ENCODE measurements at places on chromosomes 4 and X.

DNA sequence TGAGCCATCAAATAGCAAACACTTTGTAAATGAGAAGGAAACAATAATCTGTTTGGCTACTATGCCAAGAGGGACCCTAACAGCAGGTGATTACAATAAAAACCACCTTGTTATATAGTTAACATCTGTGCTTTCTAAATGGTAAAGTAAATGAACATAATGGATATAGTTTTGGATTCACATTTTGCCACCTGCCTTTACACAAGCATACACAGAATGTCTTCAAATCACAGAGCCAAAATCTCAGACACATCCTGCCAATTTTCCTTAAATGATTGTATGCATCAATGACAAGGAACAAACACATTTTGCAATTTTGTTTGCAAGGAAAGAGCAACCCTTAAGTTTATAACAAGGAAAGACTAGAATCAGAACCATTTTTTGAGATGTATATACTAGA lies 334.2 kb downstream of the FSTL5 start:
- DNase-seq: no peak

DNA sequence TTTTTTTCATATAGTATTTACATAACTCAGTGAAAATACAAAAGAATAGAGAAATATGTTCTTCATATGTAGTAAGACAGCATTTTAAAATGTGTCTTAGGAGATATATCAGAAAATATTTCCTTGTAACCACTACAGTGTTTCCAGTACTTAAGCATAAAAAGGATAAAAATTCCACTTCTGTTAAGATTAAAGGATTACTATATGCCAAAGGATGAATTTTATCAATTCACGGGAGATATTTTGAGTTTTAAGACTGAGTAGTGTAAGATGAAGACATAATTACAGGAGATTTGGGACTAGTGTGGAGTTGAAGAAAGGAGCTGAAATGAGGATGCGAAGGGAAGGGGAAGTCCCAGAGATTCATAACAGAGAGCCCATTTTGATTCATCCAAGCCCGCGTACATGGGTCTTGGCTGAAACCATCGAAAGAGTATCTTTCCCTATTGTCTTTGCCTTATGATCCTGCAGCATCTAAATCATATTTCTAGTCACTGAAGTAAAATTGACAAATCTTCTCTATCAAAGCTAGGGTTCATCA lies 58.7 kb downstream of the MAD2L1 start:
- DNase-seq: no peak

GRCh38 chr4:145132511-145133098 lies 34.5 kb downstream of the ABCE1 start:
- DNase-seq: peak; percentile 9

DNA sequence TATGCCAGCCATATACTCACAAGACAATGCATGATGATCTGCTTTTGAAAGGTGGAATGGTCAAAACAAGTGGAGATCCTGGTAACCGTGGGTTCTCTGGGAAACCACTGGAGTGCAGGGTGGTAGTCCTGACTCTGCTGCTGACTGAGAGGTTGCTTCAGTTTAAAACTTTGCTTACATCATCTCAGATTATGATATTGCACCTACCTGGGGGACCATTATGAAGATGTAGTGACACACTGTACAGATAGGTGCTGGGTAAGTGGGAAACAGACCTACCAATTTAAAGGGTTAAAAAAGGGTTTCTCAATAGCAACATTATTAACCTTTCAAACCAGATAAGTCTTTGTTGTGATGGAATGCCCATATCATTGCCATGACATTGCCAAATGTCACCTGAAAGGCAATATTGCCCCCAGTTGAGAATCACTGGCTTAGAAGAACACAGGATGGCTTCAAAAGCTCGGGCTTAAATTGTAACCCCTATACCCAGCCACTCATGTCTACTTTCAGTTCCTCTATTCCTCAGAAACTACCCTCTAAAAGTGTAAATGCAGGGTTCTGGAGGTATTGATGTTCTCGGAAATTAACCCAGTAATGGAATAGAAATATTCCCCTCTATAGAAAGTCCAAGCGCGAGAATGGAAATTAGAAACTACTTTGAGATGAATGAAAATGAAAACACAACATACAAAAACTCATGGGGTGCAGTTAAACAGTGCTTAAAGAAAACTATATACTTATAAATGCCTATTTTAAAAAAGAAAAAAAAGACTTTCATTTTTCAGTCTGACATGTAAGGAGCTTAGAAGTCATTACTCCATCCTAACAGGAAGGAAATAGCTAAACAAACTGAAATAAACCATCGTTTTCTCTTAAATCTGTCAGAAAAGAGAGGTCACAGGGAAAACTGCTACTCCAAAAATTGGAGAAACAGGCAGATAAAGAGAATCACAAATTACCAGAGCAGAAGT lies 65.8 kb downstream of the ARHGEF6 start:
- no peak for DNase-seq

- no peak for DNase-seq
Measured at GRCh38 chrX:8245411-8245810, 74.3 kb upstream of the VCX2 start.

GRCh38 chr4:111792632-111793031 lies 352.6 kb upstream of the FAM241A start:
- no peak for DNase-seq

DNA sequence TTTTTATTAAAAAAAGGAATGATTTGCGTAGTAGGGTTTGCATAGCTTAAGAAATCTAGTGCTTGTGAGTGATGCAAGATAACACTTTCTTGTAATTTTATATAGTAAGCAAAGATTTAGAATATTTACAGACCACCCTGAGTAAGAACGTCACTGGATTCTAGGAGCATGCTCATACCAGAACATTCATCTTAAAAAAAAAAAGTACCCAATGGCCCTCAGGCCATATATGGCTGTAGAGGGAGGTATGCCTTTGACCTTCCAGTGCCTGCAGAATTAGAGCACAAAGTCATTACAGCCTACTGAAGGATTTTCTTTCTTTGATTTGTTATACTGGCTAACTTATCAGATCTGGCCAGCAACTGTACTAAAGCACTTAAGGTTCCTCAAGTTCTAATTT lies 236.3 kb upstream of the GYPA start:
- DNase-seq: no peak

- DNase-seq: no peak
Measured at GRCh38 chr4:111230265-111230664, 607.4 kb upstream of the PITX2 start.

GRCh38 chrX:47146121-47146935 lies 1.3 kb downstream of the RBM10 start:
- no peak for DNase-seq

DNA sequence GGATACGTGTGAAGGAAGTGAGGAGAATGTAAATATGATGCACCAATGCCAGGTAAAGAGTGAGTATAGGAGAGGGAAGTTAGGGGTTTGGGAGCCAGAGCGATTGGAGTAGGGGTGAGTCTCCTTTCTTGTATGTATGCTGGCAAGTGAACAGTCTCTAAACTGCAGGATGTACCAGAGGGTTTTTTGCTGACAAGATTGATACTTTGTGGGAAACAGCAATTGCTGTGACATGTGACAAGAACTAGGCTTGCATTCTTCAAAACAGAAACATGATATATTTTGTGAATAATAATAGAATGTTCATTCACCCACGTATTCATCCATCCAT lies 706 bp downstream of the CHIC1 start:
- DNase-seq: no peak

- DNase-seq: no peak
Measured at GRCh38 chr4:111632641-111633151, 512.6 kb upstream of the FAM241A start.

GRCh38 chr4:11743236-11743635 lies 314.5 kb upstream of the HS3ST1 start:
- DNase-seq: no peak

DNA sequence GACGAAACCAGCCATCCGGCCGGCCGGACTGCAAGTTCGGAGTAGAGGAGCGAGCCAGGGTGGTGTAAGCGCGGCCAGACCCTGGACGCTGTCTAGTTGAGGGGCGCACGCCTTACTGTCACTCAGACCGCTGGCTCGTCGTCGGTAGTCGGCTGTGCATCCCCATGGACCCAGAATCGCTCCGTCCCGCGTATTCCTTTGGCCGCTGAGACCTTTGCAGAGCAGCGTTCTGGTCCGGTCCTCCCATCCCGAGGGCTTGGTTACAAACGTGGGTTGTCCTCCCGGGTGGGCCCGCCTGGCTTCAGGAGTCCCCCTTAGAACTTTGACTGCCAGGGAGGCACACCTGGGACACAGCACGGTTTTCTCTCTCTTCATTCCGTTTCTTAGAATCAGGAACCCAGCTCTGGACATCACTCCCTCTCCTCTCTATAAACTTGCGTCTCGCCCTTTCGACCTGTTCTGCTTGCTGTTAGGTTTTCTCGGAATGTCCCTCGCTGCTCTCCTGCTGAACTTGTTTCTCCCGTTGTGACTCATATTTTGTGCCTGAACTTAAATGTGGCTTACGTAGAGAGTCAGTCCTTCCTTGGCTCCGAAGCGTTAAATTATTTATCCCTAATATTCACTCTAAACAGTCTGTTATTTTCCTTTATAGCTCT lies 672 bp downstream of the PGM2 start:
- DNase-seq: peak; percentile 24

DNA sequence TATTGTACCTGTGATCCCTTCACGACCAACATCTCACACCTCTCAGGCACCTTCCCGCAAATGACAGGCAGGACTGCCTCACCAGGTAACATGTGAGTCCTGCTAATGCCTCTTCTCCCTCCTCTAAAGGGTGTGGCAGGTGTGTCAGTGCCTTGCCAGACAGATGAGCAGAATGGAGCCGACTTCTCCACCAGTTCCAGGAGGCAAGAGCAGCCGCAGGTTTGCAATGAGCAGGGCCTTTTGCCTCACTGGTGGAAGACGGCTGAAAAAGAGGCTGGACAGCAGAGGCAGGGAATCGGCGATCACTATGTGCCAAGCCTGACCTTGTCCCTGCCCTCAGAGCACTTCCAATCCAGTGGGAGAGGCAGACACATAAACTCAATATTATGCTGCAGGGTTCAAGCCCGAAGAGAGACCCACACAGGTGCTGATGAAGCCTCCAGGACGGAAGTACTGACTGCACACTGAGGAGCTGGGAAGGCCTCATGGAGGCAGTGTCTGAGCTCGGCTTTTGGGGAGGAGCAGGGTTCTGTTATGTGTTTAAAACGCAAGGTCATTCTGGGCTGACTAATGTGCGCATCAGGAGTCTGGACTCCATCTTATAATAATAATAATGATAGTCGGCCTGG lies 57.9 kb downstream of the C4orf50 start:
- no peak for DNase-seq

- DNase-seq: no peak
Measured at GRCh38 chr4:175935016-175935661, 123.1 kb upstream of the GPM6A start.

GRCh38 chr4:48119646-48120045 lies 14.4 kb downstream of the TXK start:
- no peak for DNase-seq

- no peak for DNase-seq
Measured at GRCh38 chrX:136041254-136041812, 56.1 kb downstream of the SLC9A6 start.

- no peak for DNase-seq
Measured at GRCh38 chr4:36196145-36196913, 48.0 kb downstream of the ARAP2 start.

GRCh38 chr4:19005211-19005610 lies 983.7 kb upstream of the LCORL start:
- no peak for DNase-seq

- no peak for DNase-seq
Measured at GRCh38 chr4:123244137-123244536, 152.5 kb upstream of the SPRY1 start.

GRCh38 chr4:145521282-145521681 lies 39.6 kb downstream of the SMAD1 start:
- DNase-seq: no peak

GRCh38 chrX:47562615-47563243 lies 1.7 kb downstream of the ARAF start:
- no peak for DNase-seq

DNA sequence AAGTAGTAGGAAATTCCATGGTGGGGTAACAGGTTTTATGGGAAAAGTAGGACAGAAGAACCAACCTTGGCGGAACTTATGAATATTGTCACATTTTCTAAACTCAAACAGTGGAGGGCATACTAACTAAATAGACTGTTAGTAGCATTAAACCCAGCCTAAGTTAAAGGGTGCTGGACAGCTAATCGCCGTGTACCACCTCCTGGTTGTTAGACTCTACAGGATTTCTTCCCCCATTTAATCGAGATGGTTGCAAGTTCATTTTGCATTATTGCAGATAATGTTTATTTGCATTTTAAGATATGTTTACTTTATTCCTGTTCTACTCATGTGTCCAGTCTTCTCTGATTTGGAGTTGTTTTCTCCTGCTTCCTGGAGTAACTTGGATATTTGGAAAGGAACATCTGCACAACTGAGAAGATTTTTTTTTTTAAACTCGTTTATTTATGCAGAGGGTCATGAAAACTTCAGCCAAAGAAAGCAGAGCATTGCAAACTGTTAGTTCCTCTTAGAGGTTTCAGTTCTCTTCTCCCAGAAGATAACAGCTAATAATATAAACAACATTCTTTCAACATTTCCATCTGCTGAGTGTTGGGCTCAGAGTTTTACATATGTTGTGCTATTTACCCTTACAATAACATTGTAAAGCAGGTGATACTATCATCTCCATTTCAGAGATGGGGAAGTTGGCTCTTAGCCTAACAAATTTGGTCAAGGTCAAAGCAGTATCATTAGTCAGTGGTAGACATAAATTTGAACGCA lies 51.5 kb upstream of the TBC1D9 start:
- DNase-seq: no peak

- DNase-seq: peak; percentile 50
Measured at GRCh38 chrX:69387567-69388487, 116.3 kb upstream of the NALF2 start.

DNA sequence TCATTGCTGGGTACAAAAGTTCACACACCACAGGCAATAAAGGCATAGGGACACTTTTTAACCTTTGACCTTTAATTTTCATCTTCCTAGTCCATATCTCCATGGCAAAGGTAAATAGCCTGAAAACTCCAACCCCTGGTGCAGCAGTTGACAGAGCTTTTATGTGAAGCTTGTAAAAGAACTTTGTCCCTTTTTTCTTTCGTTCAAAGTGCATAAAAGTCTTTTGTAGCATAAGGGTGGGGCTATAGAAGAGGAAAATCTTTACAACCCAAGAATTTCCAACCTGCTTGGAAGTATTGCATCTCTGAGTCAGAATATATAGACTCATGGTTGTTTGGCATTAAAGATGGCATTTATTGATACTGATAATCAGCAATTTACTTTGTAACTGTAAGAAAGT lies 20.4 kb downstream of the POF1B start:
- no peak for DNase-seq
